GM12878 (cell line): ENCODE measurements at places on chromosomes 7 and 10. TPM values are rescaled to one million over a fixed set of nuclear protein-coding genes. Genes with fewer than 3 reads are reported as not detected.
A peak's percentile ranks its signal among the peaks of the same experiment; 100 is the strongest.

ELAPOR2 gene
- total RNA-seq, result 4.0 and 7.1 TPM in 2 replicates

TMEM139 gene
- not detected in 2 replicates for total RNA-seq

PTF1A gene
- not detected in 2 replicates for total RNA-seq

HABP2 gene
- total RNA-seq, result 0.13 and 0.16 TPM in 2 replicates

DNA sequence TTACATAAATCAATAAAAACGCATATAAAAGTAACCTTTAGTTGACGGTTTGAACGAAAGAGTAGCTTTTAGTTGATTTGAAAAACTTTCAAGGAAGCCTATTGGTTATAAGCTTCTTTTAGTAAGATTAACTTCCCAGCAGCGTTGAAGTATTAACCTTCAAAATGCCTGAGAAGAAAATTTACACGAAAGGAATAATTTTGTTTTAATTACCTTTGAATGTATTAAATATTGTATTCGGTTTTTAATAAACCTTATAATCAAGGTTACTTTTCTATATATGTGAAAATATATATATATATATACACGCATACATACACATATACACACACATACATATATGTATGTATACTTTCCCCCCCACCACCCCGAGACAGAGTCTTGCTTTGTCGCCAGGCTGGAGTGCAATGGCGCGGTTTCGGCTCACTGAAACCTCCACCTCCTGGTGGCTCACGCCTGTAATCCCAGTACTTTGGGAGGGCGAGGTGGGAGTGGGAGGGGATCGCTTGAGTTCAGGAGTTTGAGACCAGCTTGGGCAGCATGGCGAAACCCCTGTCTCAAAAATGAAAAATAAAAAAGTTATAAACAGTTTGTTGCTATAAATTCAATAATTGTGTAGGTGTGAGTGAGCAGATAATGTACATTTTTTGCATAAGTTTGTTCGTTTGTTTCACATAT is 57.6 kb upstream of the EZH2 start:
- peaks cover 6% of the 10 kb centered on the region; the same call in 1 of the 2 replicates for H3K4me1 ChIP-seq
- H3K27ac ChIP-seq, result peak overlapping the region; percentile 71; the same call in 1 of the 2 replicates
- no peaks in the 10 kb centered on the region for H3K27me3 ChIP-seq
- no peak for DNase-seq
- peak overlapping the region; percentile 89 for H3K4me3 ChIP-seq
- H3K36me3 ChIP-seq, result no peaks in the 10 kb centered on the region

- H3K27me3 ChIP-seq, result peaks cover 7% of the 10 kb centered on the region
- H3K27ac ChIP-seq, result no peak overlapping the region
- H3K4me3 ChIP-seq, result no peak overlapping the region
- H3K36me3 ChIP-seq, result no peaks in the 10 kb centered on the region
These were observed 42.1 kb upstream of the RASGEF1A start for GRCh38 chr10:43308986-43309385.

GRCh38 chr10:19451356-19451755 is 364.9 kb upstream of the PLXDC2 start:
- DNase-seq, result no peak
- H3K27ac ChIP-seq, result no peak overlapping the region
- no peak overlapping the region for H3K4me3 ChIP-seq
- H3K4me1 ChIP-seq, result no peaks in the 10 kb centered on the region
- no peaks in the 10 kb centered on the region for H3K36me3 ChIP-seq

- H3K4me3 ChIP-seq, result peak overlapping the region; percentile 96
- no peaks in the 10 kb centered on the region for H3K27me3 ChIP-seq
- H3K36me3 ChIP-seq, result no peaks in the 10 kb centered on the region
- DNase-seq, result no peak
These were observed 1.6 kb downstream of the CCDC71L start for GRCh38 chr7:106659166-106659962.

GRCh38 chr7:129865093-129865924 is 87.5 kb downstream of the UBE2H start:
- H3K27ac ChIP-seq, result no peak overlapping the region
- H3K36me3 ChIP-seq, result peaks cover 1% of the 10 kb centered on the region; the same call in 1 of the 2 replicates
- H3K27me3 ChIP-seq, result no peaks in the 10 kb centered on the region
- no peak overlapping the region for H3K4me3 ChIP-seq

DNA sequence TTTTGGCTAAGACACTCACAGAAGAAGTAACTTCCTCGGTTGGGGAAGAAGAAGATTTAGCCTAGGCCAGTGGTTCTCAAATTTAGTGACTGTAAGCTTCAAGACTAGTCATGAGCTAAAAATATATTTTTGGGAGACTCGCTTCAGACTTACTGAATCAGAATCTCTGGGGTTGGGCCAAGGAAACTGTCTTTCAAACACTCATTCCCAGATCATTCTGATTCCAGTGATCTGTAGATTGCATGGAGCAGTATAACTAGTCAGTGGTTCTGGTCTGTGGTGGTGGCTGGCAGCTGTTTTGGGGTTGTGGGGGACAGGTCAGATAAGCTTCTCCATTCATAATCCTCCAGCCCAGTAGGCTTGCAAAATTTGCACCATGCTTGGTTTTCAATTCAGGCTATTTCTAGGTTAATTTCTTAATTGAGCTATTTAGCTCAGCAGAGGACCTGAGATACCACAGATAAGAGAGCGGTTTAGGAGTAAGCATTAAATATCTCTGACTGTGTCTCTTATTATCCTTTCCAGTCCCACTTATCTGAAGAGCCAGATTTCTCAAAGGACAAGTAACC is 3.8 kb upstream of the KAT6B start:
- DNase-seq, result no peak
- H3K27me3 ChIP-seq, result no peaks in the 10 kb centered on the region
- H3K4me1 ChIP-seq, result peaks cover 4% of the 10 kb centered on the region; the same call in 1 of the 2 replicates
- no peak overlapping the region for H3K4me3 ChIP-seq

- H3K4me1 ChIP-seq, result no peaks in the 10 kb centered on the region
- no peaks in the 10 kb centered on the region for H3K36me3 ChIP-seq
- no peak for DNase-seq
- H3K27ac ChIP-seq, result no peak overlapping the region
These were observed 165.8 kb upstream of the KLF6 start for GRCh38 chr10:3950676-3951275.

GRCh38 chr7:48847917-48848316 is 76.4 kb upstream of the CDC14C start:
- no peak for DNase-seq
- no peak overlapping the region for H3K27ac ChIP-seq
- H3K4me1 ChIP-seq, result no peaks in the 10 kb centered on the region
- no peaks in the 10 kb centered on the region for H3K36me3 ChIP-seq
- H3K4me3 ChIP-seq, result no peak overlapping the region
- H3K27me3 ChIP-seq, result no peaks in the 10 kb centered on the region
